Activated B cell treated with CpG ODN at 0.5 μM for 24 hours (primary cell): ENCODE measurements at places on chromosomes 11 and 22.

GRCh38 chr22:19709063-19709769 is 5.1 kb upstream of the SEPTIN5 start:
- no peak overlapping the region for H3K27ac ChIP-seq
- DNase-seq: no peak
- no peaks in the 10 kb centered on the region for H3K36me3 ChIP-seq
- H3K4me3 ChIP-seq: no peak overlapping the region

- no peak overlapping the region for H3K27ac ChIP-seq
- H3K27me3 ChIP-seq: peaks cover 13% of the 10 kb centered on the region
- no peaks in the 10 kb centered on the region for H3K4me1 ChIP-seq
- no peaks in the 10 kb centered on the region for H3K36me3 ChIP-seq
- H3K4me3 ChIP-seq: no peak overlapping the region
Measured at GRCh38 chr22:47848184-47848920, 1085.9 kb downstream of the TBC1D22A start.

GRCh38 chr11:65742353-65742752 is 21.8 kb upstream of the RNASEH2C start:
- H3K27ac ChIP-seq: no peak overlapping the region
- peaks cover 15% of the 10 kb centered on the region for H3K27me3 ChIP-seq
- no peaks in the 10 kb centered on the region for H3K36me3 ChIP-seq
- peaks cover 6% of the 10 kb centered on the region for H3K4me1 ChIP-seq
- no peak overlapping the region for H3K4me3 ChIP-seq

DNA sequence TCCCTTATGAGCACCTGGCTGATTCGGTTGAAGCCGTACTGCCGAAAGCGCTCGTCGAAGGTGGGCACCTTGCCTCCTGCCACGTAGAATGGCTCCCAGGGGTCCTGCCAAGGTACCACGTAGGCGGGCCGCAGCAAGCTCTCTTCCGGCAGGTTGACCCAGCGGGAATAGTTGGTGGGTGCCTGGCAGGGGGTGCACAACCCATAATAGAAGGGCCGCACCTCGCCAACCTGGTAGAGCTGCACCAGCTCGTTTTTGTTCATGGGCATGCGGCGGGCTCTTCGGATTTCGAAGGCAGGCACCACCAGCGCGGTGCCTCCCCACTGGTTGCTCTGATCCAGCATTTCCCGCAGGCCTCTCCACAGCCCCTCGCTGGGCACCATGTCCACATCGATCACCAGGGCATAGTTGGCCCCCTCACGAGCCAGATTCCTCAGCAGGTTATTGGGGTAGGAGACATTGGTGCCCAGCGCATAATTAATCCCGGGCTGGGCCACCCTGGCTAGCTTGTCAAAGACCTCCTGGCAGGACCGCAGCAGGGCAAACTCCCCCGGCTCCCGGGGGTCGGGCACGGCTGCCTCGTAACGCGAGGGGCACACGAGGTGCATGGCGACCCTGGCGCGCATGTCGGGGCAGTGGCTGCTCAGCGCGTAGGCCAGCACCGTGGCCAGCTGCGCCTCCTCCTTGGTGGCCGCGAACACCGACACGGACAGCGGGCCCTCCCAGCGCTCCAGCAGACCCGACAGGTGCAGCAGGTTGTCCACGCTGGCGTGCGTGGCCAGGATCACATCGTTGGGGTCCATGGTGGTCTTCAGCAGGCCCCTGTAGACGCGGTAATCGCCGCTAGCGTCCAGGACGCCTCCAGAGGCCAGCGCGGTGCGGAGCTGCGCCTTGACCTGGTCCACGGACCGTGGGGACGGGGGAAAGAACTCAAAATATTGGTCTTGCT is 679 bp downstream of the B4GAT1 start:
- peak overlapping the region; percentile 96 for H3K4me3 ChIP-seq
- peaks cover 45% of the 10 kb centered on the region for H3K4me1 ChIP-seq
- peaks cover 27% of the 10 kb centered on the region for H3K36me3 ChIP-seq
- peak overlapping the region; percentile 35 for H3K27ac ChIP-seq
- no peak for DNase-seq
- peaks cover 2% of the 10 kb centered on the region for H3K27me3 ChIP-seq

GRCh38 chr11:126189109-126189929 is 22.1 kb downstream of the RPUSD4 start:
- peak overlapping the region; percentile 28 for H3K4me3 ChIP-seq
- peaks cover 42% of the 10 kb centered on the region for H3K36me3 ChIP-seq
- H3K27me3 ChIP-seq: no peaks in the 10 kb centered on the region
- H3K27ac ChIP-seq: no peak overlapping the region

GRCh38 chr11:58998480-58999290 is 59.4 kb downstream of the GLYATL1 start:
- H3K4me3 ChIP-seq: no peak overlapping the region
- DNase-seq: no peak
- H3K4me1 ChIP-seq: peaks cover 21% of the 10 kb centered on the region
- H3K36me3 ChIP-seq: peaks cover 25% of the 10 kb centered on the region
- H3K27ac ChIP-seq: no peak overlapping the region
- H3K27me3 ChIP-seq: no peaks in the 10 kb centered on the region
